ENCODE measurements at places on chromosomes 7 and 10.
A peak's percentile ranks its signal among the peaks of the same experiment; 100 is the strongest.

GRCh38 chr10:23338155-23338828 lies 6.3 kb downstream of the C10orf67 start:
- DNase-seq = peak; percentile 19

DNA sequence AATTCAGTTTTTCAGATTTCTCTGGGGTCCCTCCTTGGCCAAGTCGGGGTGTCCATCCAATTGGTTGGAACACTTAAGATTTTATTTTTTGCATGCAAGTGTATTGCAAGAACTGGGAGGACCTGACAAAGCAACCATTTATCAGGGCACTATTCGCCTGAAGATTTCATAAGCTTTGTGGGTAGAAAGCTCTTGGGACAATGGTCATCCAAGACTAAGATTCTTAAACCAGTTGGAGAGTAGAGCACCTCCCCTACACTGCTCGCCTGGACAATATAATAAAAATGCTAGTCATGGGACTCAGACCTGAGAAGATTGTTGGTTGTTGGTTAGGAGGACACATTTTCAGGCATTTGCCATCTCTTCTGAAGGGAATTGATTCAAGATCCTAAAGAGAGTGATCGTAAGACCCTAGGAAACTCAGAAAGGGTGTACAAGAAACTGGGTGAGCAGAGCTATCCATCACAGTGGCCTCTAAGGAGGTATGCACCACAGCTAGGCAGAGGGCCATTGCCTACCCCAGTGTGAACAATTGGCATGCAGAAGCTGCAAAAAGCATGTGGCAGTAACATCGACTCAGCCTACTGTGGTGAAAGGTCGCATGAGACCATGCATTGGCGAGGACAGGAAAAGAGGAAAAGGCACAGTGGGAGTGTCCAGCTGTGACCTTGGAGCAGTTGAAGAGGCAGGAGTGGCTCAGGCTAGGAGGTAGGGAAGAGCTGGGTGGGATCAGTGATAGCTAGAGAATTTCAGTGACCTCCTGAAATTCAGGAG lies 1235.3 kb upstream of the AUTS2 start:
- DNase-seq = no peak

- peak; percentile 17 for DNase-seq
Measured at GRCh38 chr10:21985541-21985940, 18.0 kb downstream of the DNAJC1 start.

DNA sequence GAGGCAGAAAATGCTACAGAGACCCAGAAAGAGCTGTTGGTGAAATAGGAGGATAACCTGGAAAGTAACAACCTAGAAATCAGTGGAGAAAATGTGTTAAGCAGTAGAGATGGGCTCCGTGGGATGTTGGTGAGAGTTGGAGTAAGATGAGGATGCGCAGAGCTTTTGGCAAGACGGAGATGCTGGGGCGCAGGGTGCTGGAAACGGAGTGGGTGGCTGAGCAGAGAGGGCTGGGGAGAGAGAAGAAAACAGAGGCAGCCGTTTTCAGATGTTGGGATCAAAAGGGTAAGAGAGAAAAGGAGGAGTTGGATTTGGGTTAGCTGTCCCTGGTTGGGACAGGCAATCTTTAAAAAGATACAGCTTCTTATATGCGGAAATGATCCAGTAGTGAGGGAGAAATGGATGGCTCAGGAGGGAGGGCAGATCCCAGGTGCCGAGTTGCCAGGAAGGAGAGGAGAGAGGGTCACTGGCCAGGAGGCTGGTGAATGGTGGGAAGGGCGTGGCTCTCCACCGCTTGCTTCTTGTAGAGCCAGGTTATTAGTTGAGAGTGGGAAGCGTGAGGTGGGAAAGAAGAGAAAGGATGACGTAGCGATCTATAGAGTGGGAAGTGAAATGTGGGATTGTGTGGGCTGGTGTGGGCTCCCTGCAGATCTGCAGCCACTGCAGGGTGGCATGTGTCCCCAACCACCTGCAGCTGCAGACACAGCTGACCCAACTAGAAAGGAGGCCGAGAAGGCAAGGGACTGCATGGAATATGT lies 182.2 kb upstream of the SVIL start:
- DNase-seq = no peak

GRCh38 chr7:111138193-111138569 lies 47.3 kb downstream of the LRRN3 start:
- peak; percentile 14 for DNase-seq

GRCh38 chr10:125844751-125845221 lies 21.4 kb downstream of the BCCIP start:
- no peak for DNase-seq

- peak; percentile 68 for DNase-seq
Measured at GRCh38 chr7:129188372-129188891, at the start of gene SMO. SMO (plus strand) TSS chr7:129188633; CDS start chr7:129189152, 519 bp downstream.

DNA sequence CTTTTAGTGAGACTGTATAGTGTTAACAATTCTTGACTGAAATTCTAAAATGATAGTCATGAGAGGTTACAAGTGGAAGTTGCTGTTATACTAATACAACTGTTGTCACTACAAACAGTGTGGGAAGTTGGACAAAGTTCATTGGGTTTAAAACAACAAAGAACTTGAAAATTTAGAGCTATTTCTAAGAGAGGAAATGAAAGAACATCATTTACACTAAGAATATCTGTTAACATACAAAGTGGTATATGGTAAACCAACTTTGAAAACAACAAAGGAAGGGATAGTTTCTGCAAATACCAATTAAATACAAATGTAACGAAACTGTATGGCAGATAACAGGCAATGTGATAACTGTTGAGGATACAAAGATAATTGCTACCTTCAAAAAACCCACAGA lies 11.6 kb downstream of the MTPN start:
- DNase-seq = no peak

GRCh38 chr7:100641463-100641859 lies at the start of gene TFR2:
TFR2 (minus strand) TSS chr7:100641552; CDS start chr7:100641509, 43 bp downstream.
- DNase-seq = no peak

DNA sequence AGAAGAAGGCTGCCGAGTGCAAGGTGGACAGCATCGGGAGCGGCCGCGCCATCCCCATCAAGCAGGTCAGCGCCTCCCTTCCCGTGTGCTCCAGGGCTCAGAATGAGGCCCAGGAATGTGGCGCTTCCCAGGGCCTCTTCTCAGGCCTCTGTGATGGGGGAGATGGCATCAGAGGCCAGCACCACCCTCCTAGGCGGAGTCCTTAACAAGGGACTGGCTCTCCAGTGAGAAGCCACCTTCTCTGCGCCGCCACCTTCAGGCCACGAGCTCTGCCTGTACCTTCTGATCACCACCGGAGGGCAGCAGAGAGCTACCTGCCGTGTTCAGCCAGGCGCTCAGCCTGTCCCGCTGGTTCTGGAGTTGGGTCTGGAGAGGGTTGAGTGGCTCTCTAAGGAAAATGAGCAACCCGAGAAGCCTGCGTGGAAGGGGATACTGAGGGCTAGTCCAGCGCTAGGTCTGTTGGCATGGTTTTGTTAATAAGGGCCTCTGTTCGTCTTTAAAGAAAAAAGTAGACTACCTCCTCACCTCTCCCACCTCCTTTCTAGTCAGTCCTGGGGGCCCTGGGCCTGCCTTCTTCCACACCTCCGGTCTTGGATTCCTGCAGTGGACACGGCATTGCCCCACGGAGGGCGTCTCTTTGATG lies 37.7 kb downstream of the AGAP3 start:
- peak; percentile 94 for DNase-seq

GRCh38 chr7:137985253-137985896 lies 16.5 kb downstream of the CREB3L2 start:
- DNase-seq = no peak

DNA sequence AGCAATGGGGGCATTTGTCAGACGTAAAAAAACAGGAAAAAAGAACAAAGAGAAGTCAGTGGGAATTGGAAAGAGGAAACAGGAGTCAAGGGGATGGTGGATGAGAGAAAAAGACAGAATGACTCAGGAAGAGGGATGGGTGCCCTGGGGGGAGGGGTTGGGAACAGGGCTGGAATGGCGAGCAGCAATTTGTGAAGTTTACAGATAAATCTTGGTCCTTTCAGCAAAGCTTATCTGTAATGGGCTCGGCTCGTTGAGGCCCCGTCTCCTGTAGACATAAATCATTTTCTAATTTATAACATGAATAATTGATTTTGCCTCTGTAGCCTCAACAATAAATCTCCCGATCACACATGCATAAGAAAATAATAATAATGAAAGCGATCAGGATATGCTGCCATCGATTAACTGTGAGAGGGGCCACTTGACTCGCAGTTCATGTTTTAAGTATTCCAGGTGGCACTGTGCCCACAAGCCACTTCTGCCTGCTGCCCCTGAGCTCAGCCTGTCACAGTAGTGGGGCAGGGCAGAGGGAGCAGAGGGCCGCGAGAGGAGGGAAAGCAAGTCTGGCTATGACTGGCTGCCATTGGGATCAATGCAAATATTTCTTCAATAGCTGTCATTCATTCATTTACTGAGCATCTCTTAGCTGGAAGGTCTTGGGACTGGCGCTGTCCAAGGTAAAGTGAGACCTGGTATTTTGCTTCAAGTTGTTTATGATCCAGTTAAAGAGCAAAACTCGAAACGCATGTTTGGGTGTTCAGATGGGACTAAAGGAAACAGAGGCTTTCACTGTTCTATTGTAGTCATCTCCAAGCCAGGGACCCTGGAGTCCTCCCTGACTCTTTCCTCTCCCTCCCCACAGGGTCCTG lies 47.4 kb upstream of the R3HCC1L start:
- no peak for DNase-seq

- DNase-seq = peak; percentile 64
Measured at GRCh38 chr7:23696916-23697441, 13.0 kb upstream of the STK31 start.
